Caudate nucleus (tissue), 63 donors: ENCODE measurements at places on chromosomes 16 and 17.

- no peak for DNase-seq
Measured at GRCh38 chr16:86508947-86509758, 1.2 kb upstream of the FOXF1 start.

- no peak for DNase-seq
Measured at GRCh38 chr17:8986295-8986694, 20.8 kb upstream of the PIK3R5 start.

GRCh38 chr17:19288453-19288852 lies 51.3 kb downstream of the EPN2 start:
- no peak for DNase-seq

DNA sequence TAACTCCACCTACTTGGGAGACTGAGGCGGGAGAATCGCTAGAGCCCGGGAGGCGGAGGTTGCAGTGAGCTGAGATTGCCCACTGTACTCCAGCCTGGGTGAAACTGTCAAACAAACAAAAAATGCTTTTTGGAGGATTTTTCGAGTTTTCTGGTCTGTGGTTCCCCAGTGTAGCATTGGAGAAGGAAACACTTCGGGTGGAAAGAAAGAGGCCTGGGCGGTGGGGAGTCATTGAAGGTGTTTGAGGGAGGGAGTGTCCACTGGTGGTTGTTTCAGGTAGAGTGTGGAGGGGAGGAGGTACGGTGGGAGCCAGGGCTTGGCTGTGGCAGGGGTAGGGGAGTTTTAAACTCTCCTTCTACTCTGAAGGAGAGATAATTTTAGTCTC lies 1.2 kb downstream of the RNF213 start:
- DNase-seq: no peak

GRCh38 chr16:8605554-8605953 lies 15.2 kb upstream of the TMEM114 start:
- DNase-seq: no peak

- no peak for DNase-seq
Measured at GRCh38 chr16:27737513-27737912, 187.6 kb downstream of the KATNIP start.

DNA sequence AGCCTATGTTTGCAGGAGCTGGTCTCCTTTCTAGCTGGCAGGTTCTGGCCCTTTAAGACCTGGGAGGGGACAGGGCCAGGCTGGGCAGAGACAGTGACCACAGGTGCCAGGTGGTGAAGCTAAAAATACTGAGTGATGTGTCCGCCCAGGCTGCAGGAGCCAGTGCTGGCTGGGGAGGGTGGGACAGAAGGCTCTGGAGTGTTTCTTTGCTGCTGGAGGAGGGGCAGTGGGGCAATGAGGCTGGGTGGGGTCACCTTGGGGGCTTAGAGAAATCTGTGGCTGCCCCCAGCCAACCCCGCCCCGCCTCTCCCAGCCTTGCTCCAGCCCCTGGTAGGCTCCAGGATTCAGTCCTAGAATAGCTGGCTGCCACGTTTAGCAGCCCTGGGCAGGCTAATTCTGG lies 30.4 kb upstream of the SBK1 start:
- DNase-seq: no peak

DNA sequence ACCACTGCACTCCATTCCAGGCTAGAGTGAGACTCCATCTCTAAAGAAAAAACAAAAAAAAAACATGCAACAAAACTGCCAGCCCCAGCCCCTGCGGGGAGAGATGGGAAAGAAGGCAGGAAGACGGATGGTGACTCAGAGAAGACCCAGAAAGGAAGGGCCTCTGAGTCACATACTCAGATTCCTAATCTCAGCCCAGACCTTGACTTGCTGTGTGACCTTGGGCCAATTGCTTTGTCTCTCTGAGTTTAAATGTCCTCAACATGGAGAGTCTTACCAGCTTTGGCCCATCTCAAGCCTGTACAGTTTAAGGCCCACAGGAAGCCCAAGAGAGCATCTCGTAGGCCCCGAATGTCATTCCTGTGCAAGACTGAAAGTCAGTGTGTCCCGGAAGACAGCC lies 86.5 kb upstream of the LHX1 start:
- no peak for DNase-seq

GRCh38 chr17:82909322-82909904 lies 69.6 kb upstream of the ZNF750 start:
- DNase-seq: peak; percentile 55

DNA sequence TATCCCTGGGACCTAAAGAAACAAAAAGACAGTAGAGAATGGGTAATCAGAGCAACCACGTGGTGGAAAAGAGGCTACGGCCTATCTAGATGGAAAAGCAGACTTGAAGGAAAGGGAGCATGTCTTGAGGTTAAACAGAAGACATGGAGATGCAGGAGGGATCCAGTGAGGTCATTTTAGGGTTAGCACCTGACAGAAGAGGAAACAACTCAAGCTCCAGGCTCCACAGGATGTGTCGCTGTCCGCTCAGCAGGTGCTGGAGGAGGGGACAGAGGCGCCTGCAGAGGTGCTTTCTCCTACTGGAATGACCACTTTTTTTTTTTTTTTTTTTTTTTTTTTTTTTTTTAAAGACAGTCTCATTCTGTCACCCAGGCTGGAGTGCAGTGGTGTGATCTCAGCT lies 47.5 kb upstream of the CLEC3A start:
- DNase-seq: no peak

GRCh38 chr17:48630009-48630924 lies 4.1 kb upstream of the HOXB9 start:
- DNase-seq: no peak

DNA sequence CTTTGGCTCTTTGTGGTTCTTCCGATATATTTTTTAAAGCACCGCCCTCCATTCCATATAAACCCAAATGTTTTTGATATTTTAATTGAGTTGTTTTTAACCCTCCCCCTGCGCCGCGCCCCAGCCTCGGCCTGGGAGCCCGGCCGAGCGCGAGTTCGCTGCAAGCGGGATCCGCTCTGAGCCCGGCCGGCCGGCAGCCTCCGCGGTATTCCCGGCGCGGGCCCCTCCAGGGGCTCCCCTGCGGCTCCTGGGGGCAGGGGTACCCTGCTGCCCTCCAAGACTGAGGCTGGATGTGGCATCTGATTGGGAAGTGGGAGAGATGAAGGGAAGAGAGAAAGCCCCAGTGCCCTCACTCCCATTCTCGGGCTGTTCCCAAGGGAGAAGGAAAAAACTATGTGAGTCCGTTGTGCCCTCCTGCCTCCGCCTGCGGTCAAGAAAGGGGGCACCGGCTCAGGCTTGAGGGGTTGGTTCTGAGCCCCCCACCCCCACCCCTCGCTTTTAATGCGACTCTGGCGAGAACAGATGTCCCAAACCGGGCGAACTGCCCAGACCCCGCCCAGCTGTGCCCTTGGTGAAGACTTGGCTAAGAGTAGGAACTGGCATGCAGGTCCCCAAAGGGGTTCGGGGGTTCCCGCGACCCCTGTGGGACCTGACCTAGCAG lies 8.6 kb downstream of the NEUROD2 start:
- no peak for DNase-seq

DNA sequence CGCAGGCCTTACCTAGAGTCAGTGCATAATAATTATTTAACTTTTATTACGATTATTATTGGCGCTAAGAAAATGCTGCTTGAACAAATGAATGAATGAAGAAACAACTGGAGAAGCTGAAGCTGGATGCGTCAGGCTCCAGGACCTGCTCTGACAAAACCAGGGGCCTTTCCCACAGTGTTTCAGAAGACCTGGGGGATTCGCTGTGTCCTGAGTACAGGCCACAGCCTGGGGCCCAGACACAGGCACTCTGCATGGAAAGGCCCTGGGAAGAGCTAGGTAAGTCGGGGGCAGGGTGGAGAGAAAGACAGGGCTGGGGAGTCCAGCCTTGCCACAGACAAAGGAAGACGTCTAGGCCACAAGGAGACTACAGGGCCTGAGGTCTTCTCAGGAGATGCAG lies 226.1 kb downstream of the ZNF423 start:
- no peak for DNase-seq

GRCh38 chr17:75487351-75488070 lies 27.8 kb downstream of the CASKIN2 start:
- no peak for DNase-seq

- no peak for DNase-seq
Measured at GRCh38 chr16:17270111-17270510, 200.6 kb downstream of the XYLT1 start.

GRCh38 chr17:48219617-48220016 lies 112.1 kb downstream of the SNX11 start:
- no peak for DNase-seq

DNA sequence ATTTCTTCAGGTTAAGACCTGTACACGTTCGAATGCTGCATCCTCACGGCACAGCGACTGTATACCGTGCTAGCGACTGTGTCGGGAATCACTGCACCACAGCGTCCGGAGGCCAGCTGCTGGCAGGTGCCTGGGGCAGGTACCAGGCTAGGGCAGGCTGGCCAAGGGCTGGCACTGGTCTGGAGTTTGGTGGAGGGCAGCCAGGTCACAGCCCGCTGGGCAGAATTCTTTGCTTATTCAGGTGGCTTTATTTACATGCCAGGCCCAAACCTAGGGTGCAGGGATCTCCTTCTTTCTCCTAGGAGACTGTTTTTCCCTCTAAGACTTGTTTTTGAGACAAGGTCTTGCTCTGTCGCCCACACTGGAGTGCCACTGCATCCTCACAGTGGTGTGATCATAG lies 37.9 kb downstream of the COTL1 start:
- no peak for DNase-seq

DNA sequence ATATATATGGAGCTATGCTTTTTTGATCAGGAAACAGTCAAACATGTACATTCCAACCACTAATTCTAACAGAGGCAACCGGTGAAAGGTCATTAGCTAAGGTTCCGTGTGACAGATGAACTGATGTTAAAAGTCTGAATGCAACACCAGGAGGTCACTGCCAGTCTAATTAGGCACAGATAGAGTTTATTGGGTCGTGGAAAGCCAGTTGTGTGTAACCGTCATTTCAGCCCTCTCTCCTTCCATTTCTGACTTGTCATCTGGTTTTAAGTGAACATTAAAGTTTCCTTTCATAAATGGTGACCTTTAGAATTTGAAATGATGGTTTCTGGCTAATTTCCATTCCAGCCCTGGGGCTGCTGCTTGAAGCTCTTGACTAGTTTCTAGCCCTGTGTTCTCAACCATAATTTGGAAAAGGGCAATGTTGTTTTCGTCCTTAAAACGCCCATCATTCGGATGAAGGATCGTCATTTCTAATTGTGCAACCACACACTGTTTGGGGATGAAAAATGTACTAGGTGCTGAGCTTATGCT lies 23.9 kb downstream of the CACNG3 start:
- DNase-seq: no peak

- no peak for DNase-seq
Measured at GRCh38 chr17:76755285-76755684, 17.4 kb downstream of the MFSD11 start.

- DNase-seq: no peak
Measured at GRCh38 chr16:23333034-23333579, 31.0 kb downstream of the SCNN1B start.

DNA sequence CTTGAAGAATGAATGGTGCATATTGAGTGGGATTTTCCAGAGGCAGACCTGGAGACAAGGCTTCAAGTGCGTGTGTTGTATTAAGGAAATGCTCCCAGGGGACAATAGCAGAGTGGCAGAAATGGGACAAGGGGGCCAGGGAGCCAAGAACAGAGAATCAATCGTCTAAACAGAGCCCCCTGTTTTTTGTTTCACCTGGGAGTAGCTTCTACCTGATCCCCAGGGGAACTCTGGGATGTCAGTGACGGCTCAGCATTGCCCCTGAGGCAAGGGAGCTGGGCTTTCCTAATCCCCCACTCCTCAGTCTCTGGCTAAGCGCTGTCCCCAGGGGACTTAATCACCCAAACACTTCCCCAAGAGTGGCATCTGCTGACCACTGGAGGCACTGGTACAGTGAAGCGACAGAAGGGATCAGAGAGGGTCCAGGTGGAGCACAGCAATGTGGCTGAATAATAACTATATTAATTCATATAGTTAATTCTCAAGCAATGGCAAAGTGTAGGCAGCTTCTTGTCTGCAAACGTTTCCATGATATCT lies 35.7 kb upstream of the C16orf78 start:
- DNase-seq: no peak
